Hair follicle dermal papilla cell (primary cell): ENCODE measurements at places on chromosomes 7 and 10. TPM values are rescaled to one million over a fixed set of nuclear protein-coding genes. Genes with fewer than 3 reads are reported as not detected.

DIP2C gene
- total RNA-seq, result 23.0 and 32.0 TPM in 2 replicates

DDIT4 gene
- 133 and 136 TPM in 2 replicates for total RNA-seq

CRYGN gene
- total RNA-seq, result 0.16 and 0.61 TPM in 2 replicates

KEL gene
- not detected in 2 replicates for total RNA-seq

SEMA3A gene
- total RNA-seq, result 193 and 202 TPM in 2 replicates

ADCYAP1R1 gene
- total RNA-seq, result not detected in 2 replicates
